ENCODE measurements at places on chromosomes 16 and 17. TPM values are rescaled to one million over a fixed set of nuclear protein-coding genes. Genes with fewer than 3 reads are reported as not detected.
A peak's percentile ranks its signal among the peaks of the same experiment; 100 is the strongest.

The KRT40 gene
- total RNA-seq = not detected

GRCh38 chr16:79393127-79393526, 207.4 kb downstream of the MAF start:
- H3K27ac ChIP-seq = no peak overlapping the region
- H3K36me3 ChIP-seq = no peaks in the 10 kb centered on the region
- no peaks in the 10 kb centered on the region for H3K27me3 ChIP-seq
- no peak for DNase-seq
- H3K4me1 ChIP-seq = peaks cover 7% of the 10 kb centered on the region
- H3K4me3 ChIP-seq = no peak overlapping the region

DNA sequence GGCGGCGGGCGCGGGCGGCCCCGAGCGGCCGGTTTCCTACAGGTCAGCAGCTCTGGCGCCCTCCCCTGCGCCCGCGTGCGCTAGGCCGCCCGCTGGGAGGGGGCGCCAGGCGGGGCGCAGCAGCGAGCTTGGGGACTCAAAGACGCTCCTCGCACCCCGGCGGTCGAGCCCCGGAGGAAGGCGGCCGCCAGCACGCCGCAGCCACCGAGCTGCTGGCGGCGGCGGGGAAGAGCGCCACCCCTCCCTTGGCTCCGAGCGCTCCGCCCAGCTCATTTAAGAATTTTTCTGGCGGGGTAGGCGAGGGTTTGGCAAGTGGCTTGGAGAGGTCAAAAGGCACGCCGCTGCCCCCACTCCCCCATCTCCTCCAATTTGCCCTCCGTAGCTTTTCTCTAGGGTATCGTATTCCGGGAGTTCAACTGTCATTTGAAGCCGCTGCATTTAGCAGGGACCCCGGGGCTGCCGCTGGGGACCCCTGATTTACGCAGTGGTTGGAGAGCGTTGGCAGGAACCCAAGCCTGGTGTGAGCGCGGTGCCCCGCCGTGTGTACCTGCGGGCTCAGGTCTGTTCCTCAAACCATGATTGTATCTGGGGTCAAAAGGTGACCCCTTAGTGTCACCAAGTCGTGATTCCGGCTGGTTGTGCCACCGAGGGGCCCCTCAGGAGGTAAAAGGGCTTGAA, 59.5 kb upstream of the GSE1 start:
- H3K27ac ChIP-seq = peak overlapping the region; percentile 86
- no peak for DNase-seq
- no peaks in the 10 kb centered on the region for H3K36me3 ChIP-seq
- peak overlapping the region; percentile 82 for H3K4me3 ChIP-seq
- no peaks in the 10 kb centered on the region for H3K27me3 ChIP-seq

DNA sequence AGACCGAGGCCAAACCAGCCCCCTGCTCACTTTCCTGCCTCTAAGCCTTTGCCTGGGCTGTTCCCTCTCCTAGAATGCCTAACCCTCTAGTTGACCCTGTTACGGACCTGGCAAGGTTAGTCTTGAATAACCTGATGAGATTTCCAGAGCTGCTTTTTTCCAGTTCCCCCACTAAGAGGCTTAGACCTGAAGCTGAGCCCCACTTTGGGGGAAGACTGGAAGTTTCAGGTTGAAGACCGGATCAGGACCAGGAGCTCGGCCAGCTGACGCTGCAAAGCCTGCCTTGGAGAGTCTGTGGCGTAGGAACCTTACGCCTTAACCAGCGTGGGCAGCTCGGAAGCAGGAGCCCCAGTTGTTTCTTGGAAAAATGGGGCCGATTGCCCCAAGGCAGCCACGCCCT, 129.8 kb downstream of the OR1D5 start:
- H3K4me3 ChIP-seq = no peak overlapping the region
- H3K27me3 ChIP-seq = no peaks in the 10 kb centered on the region
- DNase-seq = no peak
- no peak overlapping the region for H3K27ac ChIP-seq
- peaks cover 7% of the 10 kb centered on the region for H3K36me3 ChIP-seq

- peak; percentile 91 for DNase-seq
- peak within 1 kb of the TSS; percentile 84 for H3K4me3 ChIP-seq
- peaks cover 53% of the 10 kb centered on the region for H3K4me1 ChIP-seq
- no peaks in the 10 kb centered on the region for H3K36me3 ChIP-seq
- H3K27ac ChIP-seq = peak within 1 kb of the TSS; percentile 100
Observed at GRCh38 chr17:57955183-57955931, at the start of gene CUEDC1. Gene CUEDC1 (minus strand): TSS chr17:57955412. CDS start chr17:57885564, 69,848 bp downstream.

GRCh38 chr16:3032624-3033023, 4.1 kb downstream of the BICDL2 start:
- no peak overlapping the region for H3K27ac ChIP-seq
- H3K27me3 ChIP-seq = no peaks in the 10 kb centered on the region
- H3K36me3 ChIP-seq = no peaks in the 10 kb centered on the region
- DNase-seq = no peak
- H3K4me3 ChIP-seq = no peak overlapping the region

DNA sequence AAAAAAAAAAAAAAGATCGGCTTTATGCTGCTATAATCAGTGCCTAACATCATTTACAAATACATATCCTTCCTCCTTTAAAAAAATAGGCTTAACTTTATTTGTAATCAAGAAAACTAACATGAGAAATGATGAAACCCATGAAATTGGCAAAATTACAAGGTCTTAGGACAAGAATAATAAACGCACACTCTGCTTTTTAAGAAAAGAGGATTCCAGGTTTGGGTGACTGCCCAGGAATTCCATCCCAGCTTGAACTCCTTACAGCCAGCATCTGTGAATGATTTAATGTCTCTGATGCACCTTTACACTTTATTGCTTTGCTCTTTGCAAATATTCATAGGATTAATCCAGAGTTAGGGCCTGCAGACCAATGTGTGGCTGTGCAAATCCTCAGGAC, 196.0 kb downstream of the CBLN1 start:
- H3K27ac ChIP-seq = no peak overlapping the region
- DNase-seq = peak; percentile 45
- no peak overlapping the region for H3K4me3 ChIP-seq
